ENCODE measurements at places on chromosomes 5 and 9. TPM values are rescaled to one million over a fixed set of nuclear protein-coding genes. Genes with fewer than 3 reads are reported as not detected.

The C9 gene
- not detected for total RNA-seq

The PCDHB4 gene
- under 0.01 TPM for total RNA-seq

The PCYOX1L gene
- total RNA-seq: 6.4 TPM

The SV2C gene
- not detected for total RNA-seq

The SLC34A1 gene
- not detected for total RNA-seq

The SEMA4D gene
- total RNA-seq: 1.6 TPM

The MRPL36 gene
- total RNA-seq: 55.1 TPM

The IFNA21 gene
- total RNA-seq: not detected

The RANBP17 gene
- total RNA-seq: 33.7 TPM

The DRD1 gene
- under 0.01 TPM for total RNA-seq

DNA sequence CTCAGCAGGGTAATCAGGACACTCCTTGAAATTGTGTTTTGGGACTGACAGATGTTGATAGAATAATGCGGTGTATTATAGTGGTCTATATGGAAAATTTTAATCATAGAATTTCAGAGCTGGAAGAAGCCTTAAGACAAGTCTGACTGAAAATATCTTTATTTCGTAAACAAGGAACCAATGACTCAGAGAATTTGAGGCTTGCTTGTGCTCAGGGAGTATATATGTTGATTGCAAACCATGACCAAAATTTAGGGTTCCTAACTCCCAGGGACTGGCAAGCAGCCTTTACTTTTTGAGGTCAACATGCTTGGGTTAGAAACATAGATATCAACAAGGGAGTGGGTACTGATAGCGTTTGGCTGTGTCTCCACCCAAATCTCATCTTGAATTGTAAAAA, 287.2 kb downstream of the CD180 start:
- DNase-seq: no peak

GRCh38 chr5:178234750-178235587, 2.4 kb upstream of the PHYKPL start:
- DNase-seq: peak; percentile 60

GRCh38 chr9:16247188-16247875, 623.1 kb downstream of the BNC2 start:
- DNase-seq: no peak

DNA sequence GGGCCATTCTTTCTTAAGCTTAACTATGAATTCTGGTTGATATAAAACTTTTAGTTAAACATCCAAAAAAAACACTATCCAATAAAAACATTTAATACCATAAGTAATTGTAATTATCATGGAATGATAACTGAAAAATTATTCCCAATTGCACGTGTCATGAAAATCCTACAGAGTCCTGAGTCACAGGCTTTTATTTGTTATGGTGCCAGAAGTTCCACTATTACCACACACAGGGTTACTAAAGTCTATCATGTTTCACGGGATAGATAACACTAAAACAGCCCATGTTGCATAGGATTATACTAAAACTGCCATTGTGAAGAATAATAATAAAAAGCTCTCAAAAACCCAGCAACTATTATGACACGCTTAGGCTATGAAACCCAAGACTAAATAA, 1381.8 kb downstream of the EFNA5 start:
- DNase-seq: no peak

GRCh38 chr5:23367874-23368273, 139.5 kb upstream of the PRDM9 start:
- DNase-seq: no peak

DNA sequence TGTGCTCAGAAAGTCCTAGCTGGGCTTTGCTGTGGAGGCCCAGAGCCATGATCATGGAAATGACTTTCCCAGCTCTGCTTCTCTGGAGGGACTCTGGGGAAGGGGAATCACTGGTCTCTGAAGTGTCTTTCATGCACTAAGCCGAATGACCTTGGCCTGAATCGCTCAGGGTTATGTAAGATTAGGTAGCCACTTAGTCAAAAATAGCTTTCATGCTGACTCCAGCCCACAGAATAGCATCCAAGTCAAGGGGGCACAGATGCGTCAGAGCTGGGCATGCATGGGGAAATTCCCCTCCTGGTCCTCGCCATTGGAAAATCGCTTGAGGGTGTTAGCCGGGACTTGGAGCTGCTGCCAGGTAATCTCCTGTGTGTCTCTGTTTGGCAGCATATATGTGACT, 36.1 kb upstream of the PPARGC1B start:
- no peak for DNase-seq

- peak; percentile 25 for DNase-seq
Observed at GRCh38 chr5:33737697-33738096, 154.1 kb downstream of the ADAMTS12 start.

DNA sequence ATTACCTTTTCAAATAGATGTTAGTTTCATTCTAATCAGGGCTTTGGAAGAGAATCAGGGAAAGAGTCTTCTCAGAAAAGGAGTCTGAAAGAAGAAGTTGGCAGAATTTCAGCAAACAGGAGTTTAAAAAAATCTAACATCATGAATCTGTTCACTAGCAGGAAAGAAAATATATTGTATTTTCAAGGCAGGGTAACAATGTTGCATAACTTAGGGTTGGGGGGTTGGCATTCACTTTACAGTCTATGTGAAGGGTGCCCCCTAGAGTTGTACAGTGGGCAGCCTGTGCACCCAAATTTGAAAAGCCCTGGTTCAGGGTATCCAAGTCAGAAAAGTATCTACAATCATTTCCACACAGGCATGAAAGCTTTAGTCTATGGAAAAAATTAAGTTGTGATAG, 348.4 kb upstream of the SLC30A5 start:
- peak; percentile 22 for DNase-seq

GRCh38 chr5:163565492-163565891, 60.1 kb downstream of the MAT2B start:
- no peak for DNase-seq

DNA sequence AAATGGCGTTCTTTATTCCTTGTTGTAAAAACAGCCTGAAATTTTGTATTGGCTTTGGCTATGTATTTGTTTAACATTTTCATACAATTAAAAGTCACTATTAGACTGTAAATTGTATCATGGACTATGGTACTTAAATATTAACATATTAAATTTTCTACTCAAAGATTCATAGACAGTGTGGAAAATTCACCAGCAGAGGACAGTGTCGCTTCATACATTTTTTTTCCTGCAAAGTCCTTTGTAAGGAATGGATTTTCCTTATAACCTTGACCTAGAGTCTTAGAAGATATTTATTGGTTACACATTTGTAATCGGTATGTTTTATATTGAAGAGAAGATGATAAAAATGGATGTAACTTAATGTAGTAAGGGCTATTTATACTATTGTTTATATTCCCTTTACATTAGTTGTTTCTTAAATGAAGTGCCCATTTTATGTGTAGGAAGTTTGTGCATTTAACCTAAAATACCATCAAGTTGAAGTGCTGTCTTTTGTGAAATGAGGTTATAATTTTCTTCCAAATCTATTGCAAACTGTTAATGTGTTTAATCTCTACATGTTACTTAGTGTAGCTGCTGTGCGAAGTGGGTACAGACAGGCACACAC, 150.1 kb downstream of the KDM4C start:
- DNase-seq: peak; percentile 64

- no peak for DNase-seq
Observed at GRCh38 chr9:6781476-6781875, 23.7 kb downstream of the KDM4C start.

DNA sequence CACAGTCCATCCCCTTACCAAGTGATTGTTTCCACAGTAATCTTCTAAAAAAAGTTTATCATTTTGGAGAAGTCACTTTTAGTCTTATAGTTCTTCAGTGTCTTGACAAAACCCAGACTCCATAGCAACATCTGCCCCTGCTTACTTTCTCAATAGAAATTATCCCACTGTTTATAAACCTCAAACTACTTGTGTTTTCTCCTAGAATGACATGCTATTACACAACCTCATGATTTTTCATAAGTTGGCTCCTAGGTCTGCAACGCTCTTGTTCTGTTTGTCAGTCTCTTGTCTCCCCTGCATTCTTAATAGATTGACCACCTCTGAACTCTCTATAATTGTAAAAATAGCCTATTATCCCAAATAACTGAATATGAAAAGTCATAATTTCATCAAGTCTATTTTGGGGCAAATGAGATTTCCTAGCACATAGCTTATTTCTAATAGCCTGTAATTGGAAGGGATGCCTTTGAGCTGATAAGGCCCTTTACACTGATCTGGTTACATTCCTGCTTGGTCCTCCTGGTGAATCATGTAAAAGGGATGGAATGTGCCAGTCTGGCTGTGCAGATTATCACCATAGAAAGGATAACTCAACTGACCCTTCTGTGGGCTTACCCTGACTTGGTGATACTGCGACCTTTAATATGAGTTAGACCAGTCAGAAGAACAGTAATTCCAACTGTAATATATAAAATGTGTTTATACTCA, 69.6 kb downstream of the CHSY3 start:
- DNase-seq: peak; percentile 81

DNA sequence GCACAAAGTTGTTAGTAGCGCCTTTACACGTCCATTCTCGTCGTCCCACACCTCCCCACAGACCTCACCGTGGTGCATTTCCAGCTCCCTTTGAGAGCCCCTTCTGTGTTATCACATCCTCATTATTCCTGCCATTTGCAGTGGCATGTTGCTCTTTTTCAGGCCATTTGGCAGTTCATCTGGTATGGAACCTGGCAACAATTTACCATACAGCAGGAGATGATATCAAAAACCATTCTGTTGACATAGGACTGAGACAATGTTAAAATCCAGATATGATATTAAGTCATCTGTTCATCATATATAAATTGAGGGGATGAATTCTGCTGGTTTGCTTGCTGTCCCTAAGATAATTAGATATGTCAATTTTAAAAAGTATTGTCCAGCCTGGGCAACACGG, 83.0 kb downstream of the TMEM174 start:
- DNase-seq: no peak

DNA sequence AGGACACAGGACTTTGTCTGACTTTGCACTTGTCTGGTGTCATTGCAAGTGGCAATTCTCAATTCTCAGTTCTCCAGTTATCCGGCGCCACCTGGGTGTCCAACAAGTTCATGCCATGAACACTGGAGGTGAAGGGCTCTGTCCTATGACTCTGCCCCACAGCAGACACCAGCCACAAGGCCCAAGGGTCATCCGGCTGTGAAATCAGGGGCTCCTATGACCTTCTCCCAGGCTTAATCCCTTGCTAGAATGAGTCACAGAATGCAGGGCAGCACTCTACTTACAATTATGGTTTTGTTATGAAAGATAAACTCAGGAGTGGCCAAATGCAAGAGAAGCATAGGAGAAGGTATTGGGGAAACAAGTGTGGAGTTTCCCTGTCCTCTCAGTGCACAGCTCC, 392.0 kb downstream of the GADD45G start:
- peak; percentile 7 for DNase-seq

GRCh38 chr9:26415528-26415927, 477.1 kb downstream of the CAAP1 start:
- DNase-seq: no peak

GRCh38 chr5:122295138-122295537, 16.9 kb upstream of the SNCAIP start:
- no peak for DNase-seq

- DNase-seq: no peak
Observed at GRCh38 chr9:110308633-110309038, 29.0 kb downstream of the TXNDC8 start.

DNA sequence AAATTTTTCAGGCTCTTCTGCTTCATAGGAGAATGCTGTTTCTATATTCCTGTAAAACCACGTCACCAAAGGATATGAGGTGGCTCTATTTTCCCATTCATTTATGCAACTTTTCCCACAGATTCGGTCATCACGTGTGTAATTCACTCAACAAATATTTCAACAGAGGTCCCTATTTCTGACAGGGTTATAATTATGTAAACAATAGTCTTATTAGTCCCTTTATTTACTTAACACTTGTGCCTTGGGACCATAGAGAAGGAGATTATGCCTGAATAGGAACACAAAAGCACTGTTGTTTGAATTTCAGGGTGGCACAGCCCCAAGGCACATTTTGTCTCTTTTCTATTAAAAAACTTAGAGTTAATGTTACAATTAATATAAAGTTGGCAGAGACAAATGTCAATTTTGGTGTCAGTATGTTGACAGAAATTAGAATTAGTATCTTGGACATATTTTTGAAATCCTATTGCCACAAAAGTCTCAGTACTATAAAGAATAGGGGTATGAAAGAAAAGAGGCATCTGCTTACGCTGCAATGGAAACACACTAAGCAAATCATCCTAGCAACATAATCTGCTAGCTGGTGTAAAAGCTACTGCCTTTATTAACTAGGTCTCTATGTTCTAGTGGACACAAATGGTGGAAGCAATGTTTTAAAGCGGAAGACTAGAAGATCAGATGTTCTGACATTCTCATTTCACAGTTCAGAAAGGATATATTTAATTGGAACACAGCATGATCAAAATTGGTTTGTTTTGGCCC, 229.1 kb upstream of the TBCA start:
- peak; percentile 84 for DNase-seq
